ENCODE measurements at places on chromosomes 3 and 15. TPM values are rescaled to one million over a fixed set of nuclear protein-coding genes. Genes with fewer than 3 reads are reported as not detected.

DOCK3 gene
- total RNA-seq, result 0.69 TPM

GRCh38 chr3:111621535-111621934 is 26.4 kb upstream of the ZBED2 start:
- DNase-seq, result no peak

DNA sequence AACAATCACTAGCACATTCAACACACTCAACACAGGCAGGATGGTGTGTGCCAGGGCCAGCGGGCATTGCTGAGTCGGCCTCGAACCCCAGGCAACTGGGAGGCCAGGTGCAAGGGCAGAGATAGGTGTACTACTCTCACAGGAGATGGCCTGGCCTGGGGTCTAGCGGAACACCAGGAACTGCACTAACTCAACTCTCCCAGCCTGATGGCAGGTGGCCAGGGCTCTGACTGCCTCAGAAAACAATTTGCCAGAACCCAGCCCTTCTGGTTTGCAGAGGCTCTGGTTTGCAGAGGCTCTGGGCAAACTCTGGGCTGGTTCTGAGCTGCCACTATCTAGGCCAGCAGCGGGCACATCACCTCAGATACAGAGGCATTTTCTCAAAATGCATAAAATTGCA is 229.2 kb upstream of the CHRNA7 start:
- DNase-seq, result no peak

- DNase-seq, result peak; percentile 89
These were observed 119.2 kb downstream of the CTNNB1 start for GRCh38 chr3:41318520-41318919.

DNA sequence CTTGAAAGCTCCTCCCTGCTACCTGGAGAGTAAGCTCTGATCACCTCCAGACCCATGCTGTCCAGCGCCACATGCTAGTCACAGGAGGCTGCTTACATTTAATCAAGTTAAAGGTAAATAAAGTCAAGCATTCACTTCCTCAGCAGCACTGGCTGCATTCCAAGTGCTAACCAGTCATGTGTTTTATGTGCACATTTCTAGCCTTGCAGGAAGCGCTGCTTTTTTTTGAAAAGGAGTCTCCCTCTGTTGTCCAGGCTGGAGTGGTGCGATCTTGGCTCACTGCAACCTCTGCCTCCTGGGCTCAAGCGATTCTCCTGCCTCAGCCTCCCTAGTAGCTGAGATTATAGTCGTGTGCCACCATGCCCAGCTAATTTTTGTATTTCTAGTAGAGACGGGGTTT is 279.2 kb downstream of the GABRG3 start:
- peak; percentile 62 for DNase-seq

- DNase-seq, result no peak
These were observed 753 bp downstream of the ITGB5 start for GRCh38 chr3:124886168-124887056.

Data from renal cortical epithelial cell (primary cell).